ENCODE measurements at places on chromosomes 6 and 20.

- DNase-seq, result peak; percentile 84
These were observed 66.0 kb downstream of the BLOC1S5 start for GRCh38 chr6:7998103-7998725.

- DNase-seq, result peak; percentile 78
These were observed 8.1 kb upstream of the PFDN4 start for GRCh38 chr20:54199721-54200176.

DNA sequence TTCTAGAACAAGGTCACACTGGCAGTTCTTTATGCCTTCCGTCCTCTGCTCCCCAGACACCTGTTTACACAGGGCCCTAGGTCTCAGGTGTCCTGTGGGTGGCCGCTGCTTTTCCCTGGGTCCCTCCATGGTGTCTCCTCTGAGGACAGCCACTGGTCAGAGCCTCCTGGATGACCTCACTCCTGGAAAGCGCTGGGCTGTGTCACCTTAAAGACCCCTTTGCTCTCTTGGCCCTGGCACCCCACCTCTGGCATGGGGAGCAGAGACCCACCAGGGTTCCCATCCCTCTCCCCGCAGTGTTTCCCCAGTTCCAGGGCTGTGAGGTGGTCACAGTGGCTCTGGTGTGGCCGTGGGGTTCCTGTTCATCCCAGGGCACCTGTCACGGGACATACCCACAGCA, 33.9 kb downstream of the NTSR1 start:
- no peak for DNase-seq

DNA sequence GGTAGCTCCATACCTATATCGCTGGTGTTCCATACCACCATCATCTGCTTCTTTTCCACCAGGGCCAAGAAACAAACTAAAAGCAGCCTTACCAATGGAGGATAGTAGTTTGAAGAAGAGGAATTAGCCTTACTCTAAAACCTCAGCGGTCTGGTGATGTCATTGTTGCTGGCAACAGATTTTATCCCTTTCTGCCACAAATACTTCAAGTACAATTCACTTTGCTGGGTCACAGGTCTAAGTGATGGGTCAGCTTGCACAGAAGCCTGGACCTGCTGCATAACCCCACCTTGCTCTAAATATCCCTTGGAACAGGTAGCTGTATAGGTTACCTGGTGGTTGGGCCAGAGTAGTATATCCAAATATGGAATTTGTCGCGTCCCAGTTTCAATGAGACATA, 53.2 kb upstream of the THEMIS start:
- no peak for DNase-seq

DNA sequence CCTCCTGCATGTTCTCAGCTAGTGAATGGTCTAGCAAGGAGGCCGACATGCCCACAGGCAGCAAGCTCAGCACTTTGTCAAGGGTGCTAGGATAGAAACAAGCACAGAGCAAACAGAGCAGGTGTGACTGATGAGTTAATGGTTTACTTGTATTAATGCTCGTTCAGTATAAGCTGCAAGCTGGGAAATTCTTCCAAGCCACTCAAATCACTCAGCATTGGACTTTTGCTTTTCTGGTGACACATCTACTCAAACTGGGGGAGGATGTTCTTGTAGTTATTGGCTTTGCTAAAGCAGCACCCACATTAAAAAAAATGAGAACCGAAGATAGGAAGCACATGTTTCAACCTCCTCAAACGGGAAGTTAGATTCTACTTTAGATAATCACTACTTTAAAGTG, 43.1 kb upstream of the NEDD9 start:
- no peak for DNase-seq

DNA sequence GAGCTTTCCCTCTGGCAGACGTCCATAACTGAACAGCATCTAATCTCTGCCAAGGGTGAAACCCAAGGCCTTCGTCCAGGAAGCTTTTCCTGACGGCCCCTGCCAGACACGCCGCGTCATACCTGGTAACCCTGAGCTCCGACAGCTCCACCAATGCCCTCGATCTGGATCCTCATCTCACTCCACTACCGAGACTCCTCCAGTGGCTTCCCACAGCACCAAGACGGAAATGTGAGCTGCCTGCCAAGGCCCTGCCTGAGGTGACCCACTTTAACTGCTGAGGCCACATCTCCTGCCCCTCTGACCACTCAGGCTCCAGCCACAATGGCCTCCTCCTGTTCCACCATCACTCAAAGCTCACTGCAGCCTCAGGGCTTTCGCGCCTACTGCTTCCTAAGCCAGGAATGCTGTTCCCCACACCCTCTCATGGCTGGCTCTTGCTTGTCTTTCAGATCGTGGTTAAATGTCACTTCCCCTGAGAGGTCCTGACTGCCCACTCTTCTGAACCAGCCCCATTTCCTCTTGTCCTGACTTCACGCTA, 143.2 kb downstream of the PREX1 start:
- DNase-seq, result no peak

DNA sequence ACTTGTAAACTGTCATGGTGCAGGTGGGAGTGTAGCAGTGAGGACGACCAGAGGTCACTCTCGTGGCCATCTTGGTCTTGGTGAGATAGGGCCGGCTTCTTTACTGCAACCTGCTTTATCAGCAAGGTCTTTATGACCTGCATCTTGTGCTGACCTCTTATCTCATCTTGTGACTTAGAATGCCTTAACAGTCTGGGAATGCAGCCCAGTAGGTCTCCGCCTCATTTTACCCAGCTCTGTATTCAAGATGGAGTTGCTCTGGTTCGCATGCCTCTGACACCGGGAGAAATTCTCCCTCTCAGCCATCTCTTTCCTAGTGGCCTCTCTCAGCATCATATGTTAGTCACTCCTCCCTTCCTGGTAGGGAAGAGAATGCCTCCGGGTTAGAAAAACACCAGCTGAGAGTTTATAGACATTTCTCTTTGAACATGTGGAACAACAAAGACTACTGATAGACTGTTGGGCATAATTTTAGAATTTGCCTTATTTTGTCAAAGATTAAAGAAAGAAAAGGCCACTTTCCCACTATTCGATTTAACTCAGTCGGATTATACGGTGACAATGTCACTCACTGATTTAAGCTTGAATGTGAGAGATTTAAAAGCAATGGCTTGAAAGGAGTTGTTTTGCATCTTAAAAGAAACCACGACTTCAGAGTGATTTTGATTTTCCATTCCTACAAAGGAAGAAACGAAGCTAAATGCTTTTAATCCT, 67.9 kb upstream of the SNX9 start:
- DNase-seq, result peak; percentile 36

GRCh38 chr6:34523441-34524206, 32.5 kb downstream of the SPDEF start:
- no peak for DNase-seq

DNA sequence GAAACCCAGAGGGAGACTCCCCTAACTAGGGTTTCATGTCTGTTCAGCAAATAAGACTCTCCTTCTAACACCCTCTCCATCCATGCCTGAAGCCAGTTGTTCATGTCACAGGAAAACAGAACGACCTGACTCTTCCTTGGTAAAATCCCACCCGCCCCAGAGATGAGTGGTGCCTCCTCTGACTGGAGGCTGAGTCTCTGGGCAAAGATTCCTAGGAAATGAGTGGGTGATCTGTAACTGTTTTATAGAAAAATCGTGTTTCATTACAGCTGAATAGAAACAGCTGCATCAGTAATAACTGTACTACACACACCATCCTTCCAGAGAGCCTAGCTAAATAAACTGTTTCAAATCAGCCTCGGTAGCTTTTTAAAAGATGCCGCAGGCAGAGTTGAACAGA, 37.4 kb upstream of the MRPS10 start:
- peak; percentile 71 for DNase-seq

DNA sequence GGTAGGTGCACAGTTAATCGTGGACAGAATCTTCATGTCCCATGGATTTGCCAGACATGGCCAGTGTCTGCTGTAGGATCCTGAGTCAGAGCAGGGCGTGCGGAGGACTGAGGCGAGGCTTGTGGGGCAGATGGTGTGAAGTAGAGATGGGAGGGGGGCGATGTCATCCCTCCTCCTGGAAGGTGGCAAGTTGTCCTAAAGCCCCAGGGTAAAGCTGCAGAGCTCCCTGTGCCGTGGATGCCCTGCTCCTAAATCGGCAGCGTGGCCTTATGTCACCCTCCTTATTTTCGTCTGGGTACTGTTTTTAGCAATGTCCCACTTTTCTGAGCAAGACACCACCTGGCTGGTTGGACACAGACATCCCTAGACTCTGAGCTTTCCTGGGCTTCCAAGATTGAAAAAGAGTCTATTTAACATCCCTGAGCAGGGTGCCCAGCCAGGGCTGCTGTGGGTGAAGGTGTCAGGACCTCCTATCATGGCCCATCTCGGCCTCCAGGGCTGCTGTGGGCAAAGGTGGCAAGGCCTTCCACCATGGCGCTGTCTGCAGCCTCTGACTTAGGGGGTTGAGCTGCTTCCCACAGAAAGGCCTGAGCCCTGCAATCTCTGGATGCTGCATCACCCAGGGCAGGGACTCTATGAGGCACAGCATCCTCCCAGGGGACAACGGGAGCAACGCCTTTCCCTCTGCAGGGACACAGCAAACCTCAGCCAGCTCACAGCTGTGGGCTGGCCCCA, 145.4 kb downstream of the TTLL2 start:
- DNase-seq, result no peak

DNA sequence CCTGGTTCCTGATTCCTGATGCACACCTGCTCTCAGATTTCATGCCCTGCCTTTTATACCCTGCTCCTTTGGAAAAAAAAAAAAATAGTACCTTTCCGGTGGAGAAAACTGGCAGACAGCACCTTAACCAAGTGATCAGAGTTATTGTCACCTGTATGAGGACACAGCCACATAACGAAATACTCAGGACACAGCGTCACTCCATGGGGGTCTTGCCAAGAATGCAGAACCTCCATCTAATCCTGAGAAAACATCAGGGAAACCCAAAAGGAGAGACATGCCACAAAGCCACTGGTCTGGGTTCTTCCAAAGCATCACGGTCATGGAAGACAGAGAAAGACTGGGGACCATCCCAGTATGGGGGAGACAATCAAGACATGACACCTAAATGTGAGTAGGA, 29.1 kb downstream of the BFSP1 start:
- DNase-seq, result no peak

GRCh38 chr6:111837007-111837406, 36.2 kb downstream of the FYN start:
- no peak for DNase-seq

DNA sequence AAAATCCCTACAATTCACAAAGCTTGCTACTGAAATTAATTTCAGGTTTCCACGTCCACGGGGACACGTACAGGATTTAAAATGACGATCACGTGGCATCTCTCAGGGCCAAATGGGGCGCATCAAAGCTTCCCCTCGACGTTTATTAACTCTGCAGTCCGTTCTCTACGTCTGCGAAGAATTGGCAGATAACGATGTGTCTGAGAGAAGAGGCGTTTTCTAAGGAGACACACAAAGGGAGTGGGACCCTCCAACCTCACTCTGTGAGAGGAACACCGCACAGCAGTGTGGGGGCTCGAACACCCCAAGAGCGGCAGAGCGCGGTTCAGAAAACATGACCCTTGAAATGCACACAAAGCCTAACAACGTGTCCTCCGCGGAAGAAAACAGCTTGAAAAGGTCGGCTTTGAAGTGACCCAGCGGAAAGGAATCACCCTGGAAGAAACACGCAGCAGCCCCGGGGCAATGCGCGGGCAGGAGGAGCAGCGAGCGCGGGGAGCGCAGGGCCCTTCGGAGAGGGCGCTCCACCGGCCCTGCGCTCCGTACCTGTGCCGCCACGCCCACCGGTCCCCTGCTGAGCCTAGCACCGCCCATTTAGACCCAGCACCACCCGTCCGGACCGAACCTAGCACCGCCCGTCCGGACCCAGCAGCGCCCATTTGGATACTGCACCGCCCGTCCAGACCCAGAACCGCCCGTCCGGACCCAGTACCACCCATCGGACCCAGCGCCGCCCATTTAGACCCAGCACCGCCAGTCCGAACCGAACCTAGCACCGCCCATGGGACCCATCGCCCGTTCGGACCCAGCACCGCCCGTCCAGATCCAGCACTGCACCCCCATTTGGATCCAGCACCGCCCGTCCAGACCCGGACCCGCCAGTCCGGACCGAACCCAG, 1.1 kb upstream of the AFDN start:
- DNase-seq, result peak; percentile 76

GRCh38 chr6:90471263-90471662, 115.6 kb downstream of the MAP3K7 start:
- DNase-seq, result no peak

- peak; percentile 38 for DNase-seq
These were observed 704.4 kb downstream of the UTRN start for GRCh38 chr6:144989319-144990107.

DNA sequence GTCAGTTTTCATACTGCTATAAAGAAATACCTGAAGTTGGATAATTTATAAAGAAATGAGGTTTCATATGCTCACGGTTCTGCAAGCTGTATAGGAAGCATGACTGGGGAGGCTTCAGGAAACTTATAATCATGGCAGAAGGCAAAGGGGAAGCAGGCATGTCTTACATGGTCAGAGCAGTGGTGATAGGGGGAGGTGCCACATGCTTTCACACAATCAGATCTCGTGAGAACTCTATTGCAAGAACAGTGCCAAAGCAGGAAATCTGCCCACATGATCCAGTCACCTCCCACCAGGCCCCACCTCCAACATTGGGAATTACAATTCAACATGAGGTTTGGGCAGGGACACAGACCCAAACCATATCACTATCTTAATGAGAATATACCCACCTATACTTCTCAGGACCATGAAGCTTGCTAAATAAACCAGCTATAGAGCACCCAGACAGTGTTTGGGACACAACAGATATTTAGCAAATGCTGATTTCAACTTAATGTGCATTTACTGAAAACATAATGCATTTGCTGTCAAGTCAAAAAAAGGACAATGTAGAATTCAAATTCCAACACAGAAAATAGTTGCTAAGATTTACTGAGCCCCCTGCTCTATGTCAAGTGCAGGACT, 63.8 kb downstream of the TNFRSF21 start:
- no peak for DNase-seq

Data from GM23248 (cell line).